ENCODE measurements at places on chromosomes 16 and 17. TPM values are rescaled to one million over a fixed set of nuclear protein-coding genes. Genes with fewer than 3 reads are reported as not detected.

PDILT gene
- polyA plus RNA-seq, result not detected

SDK2 gene
- 0.54 TPM for polyA plus RNA-seq

MTSS2 gene
- not detected for polyA plus RNA-seq

RFWD3 gene
- 20.1 TPM for polyA plus RNA-seq

PMP22 gene
- polyA plus RNA-seq, result not detected

PERCC1 gene
- not detected for polyA plus RNA-seq

SSTR5 gene
- polyA plus RNA-seq, result not detected

SMIM22 gene
- not detected for polyA plus RNA-seq

GRCh38 chr16:89484923-89485679, 5.3 kb downstream of the ANKRD11 start:
- H3K27ac ChIP-seq, result peak overlapping the region; percentile 44
- no peaks in the 10 kb centered on the region for H3K27me3 ChIP-seq
- peaks cover 89% of the 10 kb centered on the region for H3K4me1 ChIP-seq
- DNase-seq, result no peak
- H3K36me3 ChIP-seq, result no peaks in the 10 kb centered on the region
- peak overlapping the region; percentile 29 for H3K4me3 ChIP-seq

GRCh38 chr17:76704805-76705204, 6.0 kb downstream of the MXRA7 start:
- H3K4me1 ChIP-seq, result no peaks in the 10 kb centered on the region
- H3K4me3 ChIP-seq, result no peak overlapping the region
- no peak for DNase-seq
- H3K27ac ChIP-seq, result no peak overlapping the region
- H3K36me3 ChIP-seq, result no peaks in the 10 kb centered on the region
- H3K27me3 ChIP-seq, result no peaks in the 10 kb centered on the region

GRCh38 chr17:43874293-43874692, 27.3 kb downstream of the CD300LG start:
- no peak overlapping the region for H3K27ac ChIP-seq
- H3K4me1 ChIP-seq, result no peaks in the 10 kb centered on the region
- no peaks in the 10 kb centered on the region for H3K27me3 ChIP-seq
- no peaks in the 10 kb centered on the region for H3K36me3 ChIP-seq
- no peak overlapping the region for H3K4me3 ChIP-seq
- no peak for DNase-seq

GRCh38 chr16:55809386-55809785, 23.5 kb downstream of the CES1 start:
- no peaks in the 10 kb centered on the region for H3K36me3 ChIP-seq
- no peak for DNase-seq
- H3K27me3 ChIP-seq, result no peaks in the 10 kb centered on the region
- H3K4me3 ChIP-seq, result no peak overlapping the region

GRCh38 chr17:64732336-64733006, 70.4 kb upstream of the SMURF2 start:
- peaks cover 5% of the 10 kb centered on the region for H3K4me1 ChIP-seq
- DNase-seq, result no peak
- H3K27me3 ChIP-seq, result no peaks in the 10 kb centered on the region
- no peak overlapping the region for H3K4me3 ChIP-seq
- no peaks in the 10 kb centered on the region for H3K36me3 ChIP-seq

DNA sequence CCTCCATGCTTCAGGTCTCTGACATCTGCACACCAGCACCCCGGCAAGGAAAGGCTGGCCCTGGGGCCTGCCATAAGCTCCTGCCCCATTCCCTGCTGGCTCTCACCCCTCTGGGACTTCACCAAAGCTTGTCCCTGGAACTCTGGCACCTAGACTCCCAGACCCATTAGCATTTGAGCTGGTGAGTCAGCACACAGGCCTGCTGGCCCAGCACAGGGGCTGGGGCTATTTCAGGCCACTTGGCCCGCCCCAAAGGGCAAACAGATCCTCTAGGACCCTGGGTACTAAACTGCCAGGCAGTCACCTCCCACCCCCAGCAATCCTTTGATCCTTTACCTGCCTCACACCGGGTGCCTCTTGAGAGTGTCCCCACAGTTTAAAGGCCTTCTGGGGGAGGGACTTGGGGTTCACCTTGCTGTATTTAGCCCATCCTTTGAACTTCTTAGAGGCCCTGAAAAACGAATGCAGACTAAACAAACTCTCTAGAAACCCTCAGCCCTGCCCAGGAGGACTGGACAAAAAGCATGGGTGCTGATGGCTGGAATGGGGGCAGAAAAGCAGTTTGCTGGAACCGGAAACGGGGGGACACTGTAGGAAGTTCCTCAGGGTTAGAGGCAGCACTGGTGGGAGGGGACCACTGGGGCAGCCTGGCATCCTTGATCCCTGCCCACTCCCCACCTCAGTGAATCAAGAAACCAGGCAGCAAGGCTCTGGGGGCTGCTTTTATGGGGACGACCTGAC, 3.2 kb upstream of the SAMD14 start:
- no peak for DNase-seq
- no peak overlapping the region for H3K4me3 ChIP-seq
- peaks cover 6% of the 10 kb centered on the region for H3K27me3 ChIP-seq
- no peak overlapping the region for H3K27ac ChIP-seq
- peaks cover 11% of the 10 kb centered on the region for H3K4me1 ChIP-seq
- peaks cover 26% of the 10 kb centered on the region for H3K36me3 ChIP-seq

- no peaks in the 10 kb centered on the region for H3K36me3 ChIP-seq
- no peak overlapping the region for H3K27ac ChIP-seq
- H3K4me1 ChIP-seq, result no peaks in the 10 kb centered on the region
- no peak for DNase-seq
- no peak overlapping the region for H3K4me3 ChIP-seq
These were observed 52.9 kb upstream of the KCNJ16 start for GRCh38 chr17:70022175-70022574.

DNA sequence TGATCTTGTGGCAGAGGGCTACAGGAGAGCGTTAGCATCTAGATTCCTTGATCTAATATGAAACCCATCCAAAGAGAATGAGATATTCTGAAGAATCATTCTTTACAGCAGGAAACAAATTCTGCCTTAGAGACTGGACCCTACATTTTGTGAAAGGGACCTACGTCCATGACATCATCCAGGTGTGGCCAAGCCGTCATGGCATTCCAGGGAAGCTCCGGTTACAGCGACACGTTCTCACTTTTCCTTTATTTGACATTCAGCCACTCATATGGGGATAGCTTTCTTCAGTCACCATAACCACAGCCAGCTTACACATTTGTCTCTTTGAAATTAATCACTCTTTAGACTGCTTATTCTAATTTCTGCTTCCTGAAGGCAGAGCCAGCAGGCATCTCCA, 408.1 kb downstream of the XYLT1 start:
- H3K4me3 ChIP-seq, result no peak overlapping the region
- DNase-seq, result no peak
- no peak overlapping the region for H3K27ac ChIP-seq

DNA sequence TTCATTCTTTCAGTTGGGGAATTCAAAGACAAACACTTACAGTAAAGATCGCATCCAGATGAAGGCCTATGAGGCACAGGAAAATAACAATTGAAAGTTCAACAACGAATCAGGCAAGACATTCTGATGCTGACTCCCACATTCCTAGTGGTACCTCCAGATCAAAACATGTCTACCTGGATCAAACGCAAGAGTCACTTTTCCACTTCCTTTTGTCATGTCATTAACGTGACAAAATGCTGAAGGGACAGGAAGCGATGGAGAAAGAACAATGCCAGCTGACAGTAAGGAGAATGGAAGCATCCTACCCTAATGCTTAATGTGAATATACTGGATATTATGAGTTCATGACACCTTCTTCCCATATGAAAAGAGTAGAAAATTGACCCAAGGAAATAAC, 365.4 kb upstream of the CDH11 start:
- no peaks in the 10 kb centered on the region for H3K4me1 ChIP-seq
- H3K36me3 ChIP-seq, result no peaks in the 10 kb centered on the region
- DNase-seq, result no peak
- H3K27me3 ChIP-seq, result no peaks in the 10 kb centered on the region
- no peak overlapping the region for H3K27ac ChIP-seq

GRCh38 chr17:74796866-74797265, 20.7 kb upstream of the NAT9 start:
- no peaks in the 10 kb centered on the region for H3K27me3 ChIP-seq
- no peak overlapping the region for H3K27ac ChIP-seq
- H3K4me1 ChIP-seq, result no peaks in the 10 kb centered on the region
- no peak overlapping the region for H3K4me3 ChIP-seq
- peaks cover 39% of the 10 kb centered on the region for H3K36me3 ChIP-seq
- DNase-seq, result no peak

DNA sequence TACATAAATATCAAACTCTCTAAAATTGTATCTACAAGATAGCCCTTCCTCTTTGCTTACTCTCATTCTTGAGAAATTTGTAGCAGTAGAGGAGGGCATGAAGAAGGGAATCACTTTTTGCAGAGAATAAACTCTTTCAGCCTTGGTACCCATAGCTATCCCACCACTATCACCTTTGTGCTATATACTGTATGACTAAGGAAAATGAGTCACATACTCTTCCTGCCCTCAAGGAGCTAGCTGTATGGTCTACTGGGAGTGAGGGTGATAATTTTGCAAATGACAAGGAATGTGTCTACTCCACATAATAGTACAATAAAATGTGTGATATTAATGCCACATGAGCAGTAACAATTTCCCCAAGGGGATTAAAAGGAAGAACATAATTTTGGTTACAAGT, 184.6 kb upstream of the WSB1 start:
- no peaks in the 10 kb centered on the region for H3K27me3 ChIP-seq
- H3K4me3 ChIP-seq, result no peak overlapping the region
- no peaks in the 10 kb centered on the region for H3K36me3 ChIP-seq
- H3K27ac ChIP-seq, result no peak overlapping the region
- no peak for DNase-seq

- H3K4me1 ChIP-seq, result no peaks in the 10 kb centered on the region
- DNase-seq, result no peak
- no peak overlapping the region for H3K4me3 ChIP-seq
- H3K27me3 ChIP-seq, result no peaks in the 10 kb centered on the region
- H3K36me3 ChIP-seq, result no peaks in the 10 kb centered on the region
- H3K27ac ChIP-seq, result no peak overlapping the region
These were observed 23.8 kb upstream of the MYH13 start for GRCh38 chr17:10396524-10397163.

DNA sequence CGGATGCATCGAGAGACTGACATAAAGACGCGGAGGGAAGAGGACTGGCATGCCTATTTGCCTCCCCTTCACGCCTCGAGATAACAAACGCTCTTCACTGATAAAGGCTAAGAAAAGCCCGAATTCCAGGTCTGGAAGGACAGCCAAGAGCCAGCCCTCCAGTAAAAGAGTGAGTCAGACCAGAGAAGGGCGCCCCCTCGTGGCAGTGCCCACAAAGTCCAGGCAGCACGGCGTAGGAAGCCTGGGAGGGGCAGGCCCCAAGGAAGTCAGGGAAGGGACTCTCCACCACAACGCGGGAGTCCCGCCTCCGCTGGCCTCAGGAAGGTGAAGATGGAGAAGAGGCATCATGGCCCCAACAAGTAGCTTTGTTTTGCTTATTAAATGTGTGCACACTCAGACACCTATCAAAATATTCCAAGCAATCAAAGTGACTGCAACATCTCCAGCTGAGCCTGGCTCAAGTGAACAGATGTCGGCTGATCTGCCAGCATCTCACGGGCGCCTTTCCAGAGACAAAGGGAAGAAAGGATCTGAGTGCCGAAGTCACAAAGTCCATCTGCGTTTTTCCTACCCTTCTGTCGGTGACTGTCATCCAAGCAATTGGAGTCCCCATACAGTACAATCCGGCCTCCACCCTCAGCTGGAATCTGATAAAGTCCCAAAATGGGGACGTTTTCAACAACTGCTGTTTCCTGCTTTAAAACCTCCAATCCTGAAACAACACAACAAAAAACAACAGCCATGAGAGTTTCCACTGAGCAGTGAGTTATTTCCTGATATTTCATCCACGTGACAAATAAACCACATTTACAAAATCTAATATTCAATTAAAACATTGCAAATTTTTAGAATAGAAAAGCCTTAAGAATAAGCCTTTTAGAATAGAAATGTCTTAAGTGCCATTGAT, 20.4 kb upstream of the SLC38A8 start:
- H3K4me1 ChIP-seq, result no peaks in the 10 kb centered on the region
- H3K27ac ChIP-seq, result no peak overlapping the region
- H3K27me3 ChIP-seq, result no peaks in the 10 kb centered on the region
- H3K4me3 ChIP-seq, result no peak overlapping the region

- peak overlapping the region; percentile 65 for H3K4me3 ChIP-seq
- H3K36me3 ChIP-seq, result no peaks in the 10 kb centered on the region
- DNase-seq, result no peak
- H3K27ac ChIP-seq, result peak overlapping the region; percentile 82
- no peaks in the 10 kb centered on the region for H3K27me3 ChIP-seq
These were observed 744 bp upstream of the LRRC37A3 start for GRCh38 chr17:64920026-64920418.

- no peaks in the 10 kb centered on the region for H3K27me3 ChIP-seq
- DNase-seq, result no peak
- no peak overlapping the region for H3K27ac ChIP-seq
- no peak overlapping the region for H3K4me3 ChIP-seq
- H3K36me3 ChIP-seq, result no peaks in the 10 kb centered on the region
- no peaks in the 10 kb centered on the region for H3K4me1 ChIP-seq
These were observed 203.7 kb upstream of the SDK2 start for GRCh38 chr17:73847952-73848351.

- no peaks in the 10 kb centered on the region for H3K36me3 ChIP-seq
- no peak overlapping the region for H3K4me3 ChIP-seq
- H3K27ac ChIP-seq, result no peak overlapping the region
These were observed 101.6 kb downstream of the CCT6B start for GRCh38 chr17:34859652-34860051.

DNA sequence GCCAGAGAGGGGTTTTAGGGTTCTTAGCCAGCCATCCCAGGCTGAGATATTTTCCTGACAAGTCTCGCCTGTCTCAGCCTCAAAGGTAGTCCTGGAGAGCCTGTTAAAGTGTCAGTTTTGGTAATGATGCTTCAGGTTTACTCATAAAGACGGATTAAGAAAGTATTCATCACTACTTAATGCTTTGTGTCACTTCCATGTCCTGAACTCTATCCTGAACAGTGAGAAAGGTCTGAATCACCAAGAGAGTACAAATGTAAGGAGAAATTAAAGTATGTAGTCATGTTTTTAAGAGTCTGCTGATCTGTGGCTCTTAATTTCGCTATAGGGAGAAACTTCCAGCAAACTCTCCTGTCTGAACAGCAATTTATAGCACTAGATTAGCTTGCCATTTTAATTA, 14.0 kb downstream of the RPGRIP1L start:
- no peak overlapping the region for H3K4me3 ChIP-seq
- no peaks in the 10 kb centered on the region for H3K36me3 ChIP-seq
- no peaks in the 10 kb centered on the region for H3K27me3 ChIP-seq
- H3K27ac ChIP-seq, result no peak overlapping the region
- DNase-seq, result no peak

GRCh38 chr17:78661093-78661770, 84.0 kb upstream of the DNAH17 start:
- no peaks in the 10 kb centered on the region for H3K27me3 ChIP-seq
- H3K27ac ChIP-seq, result no peak overlapping the region
- H3K4me1 ChIP-seq, result peaks cover 13% of the 10 kb centered on the region
- H3K4me3 ChIP-seq, result no peak overlapping the region
- DNase-seq, result no peak
- H3K36me3 ChIP-seq, result no peaks in the 10 kb centered on the region
